ENCODE measurements at places on chromosomes 6 and 20.

GRCh38 chr6:30493643-30494250 lies 4.4 kb downstream of the HLA-E start:
- DNase-seq, result no peak

DNA sequence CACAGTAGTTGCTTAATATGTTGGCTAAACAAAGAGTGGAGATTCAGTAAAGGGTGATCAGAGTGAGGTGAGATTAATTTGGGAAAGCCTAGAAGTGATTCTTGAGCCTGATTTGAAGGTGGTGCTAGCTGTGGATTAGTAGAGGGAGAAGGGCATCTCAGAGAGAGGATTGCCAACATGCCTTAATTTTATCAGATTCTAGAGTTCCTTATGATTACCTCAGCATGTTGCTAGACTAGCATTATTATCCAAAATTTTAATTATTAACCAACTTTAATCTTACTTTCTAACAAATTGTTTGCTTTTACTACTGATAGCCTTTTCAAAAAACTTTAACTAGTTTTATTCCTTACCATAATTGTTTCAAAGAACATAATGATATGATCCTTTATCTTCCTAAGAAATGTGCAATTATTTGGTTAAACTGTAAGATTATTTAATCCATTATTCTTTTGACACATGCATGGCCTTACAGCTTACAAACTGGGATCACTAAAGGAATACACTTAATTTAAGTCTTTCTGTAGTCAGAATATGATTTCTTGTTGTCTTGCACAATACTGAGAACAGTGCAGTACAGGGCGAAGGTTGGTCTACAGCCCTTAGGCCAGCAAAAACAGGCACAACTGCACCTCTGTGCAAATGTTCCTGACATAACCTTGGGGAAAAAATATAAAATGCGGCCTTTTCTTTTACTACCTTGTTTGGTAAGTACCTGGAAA lies 88.9 kb downstream of the SLC16A10 start:
- no peak for DNase-seq

GRCh38 chr20:46933150-46933549 lies 38.5 kb downstream of the EYA2 start:
- no peak for DNase-seq

DNA sequence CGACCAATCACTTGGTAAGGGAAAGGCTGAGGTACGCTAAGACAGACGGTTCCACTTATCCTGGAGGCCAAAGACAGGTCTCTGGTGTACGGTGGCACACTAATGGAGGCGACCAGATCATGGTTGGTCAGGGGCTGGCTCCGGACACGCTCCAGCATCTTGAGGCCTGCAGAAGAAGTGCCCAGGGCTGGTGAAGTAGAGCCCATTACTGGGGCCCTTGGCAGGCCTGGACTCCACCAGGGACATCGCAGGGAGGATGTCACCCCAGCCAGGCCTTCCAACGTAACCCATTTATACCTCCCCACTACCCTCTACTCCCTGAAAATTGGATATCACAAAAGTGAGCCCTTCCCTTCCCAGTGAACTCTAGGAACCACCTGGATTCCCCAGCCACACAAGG lies 16.2 kb downstream of the KHDC1L start:
- DNase-seq, result no peak

- DNase-seq, result no peak
Observed at GRCh38 chr20:21518292-21518991, 4.6 kb upstream of the NKX2-2 start.
